Left lung (tissue), 14 donors: ENCODE measurements at places on chromosomes 12 and 14. TPM values are rescaled to one million over a fixed set of nuclear protein-coding genes. Genes with fewer than 3 reads are reported as not detected.

GRCh38 chr12:64304571-64304970 lies 82.5 kb upstream of the KICS2 start:
- DNase-seq = no peak

GRCh38 chr12:72872238-72872887 lies 600.2 kb downstream of the TRHDE start:
- DNase-seq = no peak

- no peak for DNase-seq
Measured at GRCh38 chr12:76003355-76003638, 28.3 kb downstream of the PHLDA1 start.

DNA sequence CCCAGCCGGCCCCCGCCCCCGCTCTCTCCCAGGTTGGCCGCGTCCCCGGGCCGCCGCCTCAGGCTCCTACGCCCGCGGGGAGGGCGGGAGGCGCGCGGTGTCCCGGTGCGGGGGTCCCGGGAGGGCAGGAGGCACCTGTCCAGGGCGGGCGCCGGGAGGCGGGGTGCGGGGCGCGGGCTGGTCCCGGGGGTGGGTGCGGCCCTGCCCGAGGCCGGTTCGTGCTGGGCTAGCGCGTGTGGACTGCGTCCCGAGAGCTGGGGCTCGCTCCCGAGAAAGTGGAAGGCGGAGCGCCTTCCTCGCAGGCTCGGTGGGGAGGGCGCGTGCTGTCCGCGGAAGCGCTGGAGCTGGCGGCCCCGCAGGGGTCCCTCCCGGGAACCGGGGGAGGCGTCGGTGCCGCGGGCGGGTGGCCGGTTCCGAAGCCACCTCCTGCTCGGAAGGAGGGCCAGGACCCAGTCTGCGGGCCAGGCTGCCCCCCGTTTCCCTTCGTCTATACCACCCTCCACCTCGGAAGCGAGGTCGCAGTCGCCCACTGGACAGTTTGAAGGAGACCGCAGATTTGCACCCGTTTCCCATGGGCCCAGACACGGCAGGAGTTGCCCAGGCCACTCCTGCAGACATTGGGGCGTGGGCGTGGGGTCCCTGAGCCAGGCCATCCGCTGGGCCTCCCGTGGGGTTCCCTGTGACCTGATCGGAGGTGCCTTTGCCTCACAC lies 636 bp downstream of the ZFYVE21 start:
- DNase-seq = no peak

GRCh38 chr14:32404784-32405573 lies 75.9 kb downstream of the AKAP6 start:
- DNase-seq = no peak

GRCh38 chr12:105420046-105420445 lies 89.6 kb downstream of the C12orf75 start:
- DNase-seq = no peak

DNA sequence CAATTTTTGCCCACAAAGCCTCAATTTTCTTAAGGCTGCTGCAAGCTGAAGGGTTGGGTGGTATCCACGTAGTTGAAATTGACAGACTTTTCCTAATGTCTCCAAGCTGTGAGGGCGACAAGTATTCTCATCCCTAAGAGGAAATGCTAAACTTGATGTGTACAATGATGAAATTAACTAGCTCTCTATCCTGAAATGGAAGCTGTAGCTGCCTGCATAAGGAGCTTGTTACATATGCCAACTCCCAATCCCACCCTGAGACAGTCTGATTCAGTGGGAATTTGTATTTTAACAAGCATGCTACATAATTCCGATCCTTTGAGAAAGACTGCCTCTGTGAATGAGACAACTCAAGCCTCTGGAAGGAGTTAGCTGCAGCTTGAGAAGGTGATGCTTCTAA lies 45.7 kb upstream of the MDM1 start:
- DNase-seq = no peak

- DNase-seq = no peak
Measured at GRCh38 chr14:34051966-34052657, 101.2 kb upstream of the EGLN3 start.

DNA sequence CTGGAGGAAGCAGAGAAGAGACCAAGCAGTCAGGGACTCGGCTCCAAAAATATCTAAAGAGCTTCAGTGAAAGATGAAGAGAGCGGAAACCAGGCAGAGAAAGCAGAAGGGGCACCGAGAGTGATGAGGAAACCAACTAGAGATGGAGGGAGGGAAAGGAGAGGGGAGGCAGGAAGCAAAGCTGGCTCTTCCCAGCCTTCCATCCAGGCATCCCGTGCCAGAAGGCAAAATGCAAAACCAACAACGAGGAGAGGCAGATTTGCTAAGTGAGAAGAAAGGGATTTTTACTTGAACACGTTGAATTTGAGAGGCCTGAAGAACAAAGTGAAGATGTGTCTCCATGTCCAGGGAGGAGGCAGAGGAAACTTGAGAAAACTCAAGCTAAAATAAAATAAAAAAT lies 90.1 kb downstream of the NUAK1 start:
- no peak for DNase-seq

DNA sequence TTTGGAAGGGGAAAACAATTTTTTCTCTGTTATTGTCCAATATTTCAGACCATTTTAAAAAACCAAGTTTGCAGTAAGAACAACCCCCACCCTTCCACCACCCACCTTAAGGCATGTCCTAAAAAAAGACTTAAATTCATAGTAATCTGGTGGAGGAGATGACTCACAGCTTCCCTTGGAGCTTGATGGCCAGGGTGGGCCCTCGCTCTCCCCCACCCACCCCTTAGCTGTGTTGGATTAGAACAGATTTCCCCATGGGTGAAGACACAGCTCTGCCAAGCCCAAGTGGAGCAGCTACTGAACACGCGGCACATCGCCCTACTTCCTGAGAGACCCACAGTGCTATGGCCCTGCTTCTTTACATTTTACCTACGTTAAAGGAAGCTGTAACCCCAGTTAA lies 140.3 kb downstream of the GCH1 start:
- no peak for DNase-seq

GRCh38 chr12:1920436-1920835 lies 2.0 kb upstream of the CACNA2D4 start:
- DNase-seq = no peak

GRCh38 chr12:95766356-95767019 lies 24.1 kb downstream of the NTN4 start:
- DNase-seq = no peak

DNA sequence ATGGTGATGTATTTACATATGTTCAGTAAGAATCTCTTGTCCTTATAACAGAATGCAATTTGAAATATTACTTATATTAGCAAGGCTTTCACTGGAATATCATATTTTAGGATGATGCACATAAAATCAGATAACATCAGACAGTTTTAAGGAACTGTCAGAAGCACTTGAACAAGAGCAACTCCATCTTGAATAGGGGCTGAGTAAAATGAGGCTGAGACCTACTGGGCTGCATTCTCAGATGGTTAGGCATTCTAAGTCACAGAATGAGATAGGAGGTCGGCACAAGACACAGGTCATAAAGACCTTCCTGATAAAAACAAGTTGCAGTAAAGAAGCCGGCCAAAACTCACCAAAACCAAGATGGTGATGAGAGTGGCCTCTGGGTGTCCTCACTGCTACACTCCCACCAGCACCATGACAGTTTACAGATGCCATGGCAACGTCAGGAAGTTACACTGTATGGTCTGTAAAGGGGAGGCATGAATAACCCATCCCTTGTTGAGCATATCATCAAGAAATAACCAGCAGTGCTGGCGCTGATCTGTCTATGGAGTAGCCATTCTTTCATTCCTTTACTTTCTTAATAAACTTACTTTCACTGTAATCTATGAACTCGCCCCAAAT lies 27.6 kb upstream of the ETV6 start:
- DNase-seq = no peak

DNA sequence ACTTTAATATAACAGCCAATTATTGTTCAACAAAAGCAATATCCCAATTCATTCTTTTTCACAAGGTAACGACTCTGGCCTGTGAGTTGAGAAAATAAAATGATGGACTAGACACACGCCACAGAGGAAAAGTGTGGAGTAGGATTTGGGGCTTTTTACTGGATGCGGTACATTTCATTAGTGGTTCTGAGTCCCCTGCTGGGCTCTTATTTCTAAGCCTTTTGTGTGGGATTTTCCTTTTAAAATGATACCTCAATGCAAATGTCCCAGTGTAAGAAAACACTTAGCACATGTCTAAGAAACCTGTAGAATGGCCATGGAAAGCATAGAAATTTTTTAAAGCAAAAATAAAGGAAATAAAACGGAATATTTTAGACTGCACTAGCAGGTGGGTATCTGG lies 73.4 kb downstream of the C12orf42 start:
- no peak for DNase-seq

GRCh38 chr14:50333014-50333509 lies 20.9 kb downstream of the DMAC2L start:
- DNase-seq = no peak

- no peak for DNase-seq
Measured at GRCh38 chr14:23694949-23695663, 58.9 kb downstream of the DHRS2 start.

GRCh38 chr14:72904840-72905561 lies 11.1 kb upstream of the DPF3 start:
- DNase-seq = peak; percentile 77

DNA sequence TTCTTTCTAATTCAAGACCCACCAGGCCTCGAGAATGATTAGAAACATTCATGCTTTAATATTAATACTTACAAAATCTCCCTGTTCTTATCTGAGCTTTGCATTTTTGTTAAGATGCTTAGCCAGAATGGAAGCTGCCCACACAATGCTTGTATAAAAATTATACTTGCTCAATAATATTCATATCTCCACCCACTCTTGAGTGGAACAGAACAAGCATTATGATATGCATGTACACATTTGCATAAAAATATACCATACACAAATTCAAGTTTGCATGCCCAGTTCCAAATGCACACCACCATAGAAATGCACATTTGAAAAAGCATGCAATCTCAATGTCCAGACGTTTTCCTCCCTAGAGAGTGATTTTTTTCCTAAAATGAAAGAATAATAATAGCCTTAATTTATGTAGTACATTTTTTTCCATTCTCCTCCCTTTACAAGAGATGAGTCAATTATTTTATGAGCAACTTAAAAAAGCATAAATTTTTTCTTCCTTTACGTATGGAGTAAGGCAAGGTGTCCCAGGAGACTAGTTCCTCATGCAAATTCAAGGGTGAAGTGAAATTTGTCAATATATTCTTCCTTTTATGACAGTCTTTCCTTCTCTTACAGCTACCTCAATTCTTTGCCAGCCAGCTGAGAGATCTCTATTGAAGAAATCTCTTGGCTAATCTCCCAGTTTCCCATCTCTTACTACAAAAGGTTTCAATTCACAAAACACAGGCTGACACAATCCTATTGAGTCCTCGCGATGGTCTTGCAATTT lies 313.1 kb upstream of the GARIN6 start:
- DNase-seq = no peak

DNA sequence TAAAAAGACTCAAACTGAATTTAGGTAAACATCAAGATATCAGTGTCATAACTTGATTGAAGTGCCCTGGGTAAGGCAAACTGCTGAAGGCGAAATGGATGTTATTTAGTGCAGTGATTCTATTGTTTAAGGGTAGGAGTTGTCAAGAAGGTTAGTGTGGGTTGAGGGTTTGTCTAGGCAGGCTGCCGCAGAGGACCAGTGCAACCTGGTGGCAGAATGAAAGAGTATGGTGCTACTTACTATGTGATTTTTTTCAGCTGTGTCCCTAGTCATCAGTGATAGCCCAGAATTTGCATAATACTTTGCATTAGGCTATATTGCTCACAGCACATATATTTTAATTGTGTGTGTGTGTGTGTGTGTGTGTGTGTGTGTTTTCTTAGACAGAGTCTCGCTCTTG lies 1127.0 kb downstream of the GALC start:
- DNase-seq = no peak

- DNase-seq = no peak
Measured at GRCh38 chr12:58633479-58633878, 286.8 kb downstream of the LRIG3 start.

DNA sequence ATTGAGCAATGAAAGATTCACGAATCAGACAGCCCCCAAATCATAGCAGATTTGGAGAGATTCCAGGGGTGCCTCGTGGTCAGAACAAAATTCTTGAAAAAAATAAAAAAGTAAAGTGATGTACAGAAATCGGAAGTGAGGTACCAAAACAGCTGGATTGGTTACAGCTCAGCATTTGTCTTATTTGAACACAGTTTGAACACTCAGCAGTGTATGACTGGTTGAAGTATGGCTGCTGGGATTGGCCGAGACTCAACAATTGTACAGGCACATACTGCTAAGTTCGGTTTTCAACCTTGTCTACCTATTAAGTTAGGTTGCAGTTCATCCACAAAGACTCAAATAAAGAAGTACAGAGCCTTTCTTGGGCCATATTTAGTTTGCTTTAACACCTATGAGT lies 865.4 kb upstream of the TMEM132C start:
- no peak for DNase-seq

DNA sequence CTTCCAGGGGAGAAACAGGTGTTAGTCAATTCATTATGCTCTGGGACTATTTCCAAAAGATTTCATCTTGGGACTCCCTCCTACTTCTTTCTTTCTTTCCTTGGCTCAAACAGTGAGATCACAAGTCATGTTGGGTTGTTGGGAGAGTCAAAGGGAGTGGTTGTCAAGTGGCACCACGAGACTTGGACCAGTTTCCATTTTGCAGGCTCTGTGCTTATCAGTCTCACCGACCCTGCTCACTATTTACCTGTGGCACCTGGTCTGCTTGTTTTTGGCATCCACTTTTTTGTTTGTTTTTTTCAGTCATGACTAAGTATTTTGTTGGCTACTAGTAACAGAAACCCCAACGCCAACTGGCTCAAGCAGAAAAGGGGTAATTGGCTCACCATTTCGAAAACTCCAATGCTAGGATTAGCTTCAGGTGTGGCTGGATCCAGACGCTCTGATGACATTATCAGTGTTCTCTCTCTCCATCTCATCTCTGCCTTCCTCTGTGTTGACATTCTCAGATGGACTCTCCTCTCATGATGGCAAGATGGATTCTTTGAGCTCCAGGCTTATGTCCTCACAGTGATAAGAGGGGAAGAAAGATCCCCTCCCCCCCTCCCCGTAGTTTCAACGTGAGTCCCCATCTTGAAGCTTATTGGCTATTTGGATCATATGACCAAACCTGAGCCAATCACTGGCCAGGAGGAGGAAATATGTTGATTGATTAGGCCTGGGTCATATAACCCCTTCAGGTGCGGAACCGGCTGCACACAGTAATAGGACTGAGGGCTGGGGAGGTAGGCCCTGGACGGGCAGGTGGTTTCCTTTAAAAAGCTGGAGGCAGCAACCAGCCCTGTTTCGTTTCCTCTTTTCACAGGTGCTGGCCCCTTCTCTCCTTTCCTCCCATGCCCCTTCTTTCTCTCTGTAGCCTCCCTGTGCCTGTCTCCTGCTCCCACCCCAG lies 84.2 kb downstream of the AACS start:
- DNase-seq = no peak

- no peak for DNase-seq
Measured at GRCh38 chr12:131034631-131035244, 81.0 kb downstream of the ADGRD1 start.

GRCh38 chr14:61183196-61183885 lies 97.8 kb downstream of the TMEM30B start:
- DNase-seq = no peak

ZDHHC22 gene
- 0.10 TPM for polyA plus RNA-seq

TEX22 gene
- polyA plus RNA-seq = 1.4 TPM

SLC38A4 gene
- polyA plus RNA-seq = 7.1 TPM

WNT1 gene
- polyA plus RNA-seq = not detected

PPFIA2 gene
- polyA plus RNA-seq = 1.8 TPM

IGF1 gene
- polyA plus RNA-seq = 28.7 TPM

TMEM229B gene
- 0.39 TPM for polyA plus RNA-seq

KRT2 gene
- not detected for polyA plus RNA-seq

DTX1 gene
- 3.6 TPM for polyA plus RNA-seq

RILPL1 gene
- polyA plus RNA-seq = 24.4 TPM

OVCH1 gene
- not detected for polyA plus RNA-seq
